Stimulated activated CD4-positive, alpha-beta T cell treated with anti-CD3 and anti-CD28 coated beads, TNF-alpha, amount 100 ng/mL, for 24 hours (primary cell): ENCODE measurements at places on chromosomes 6 and 20.

DNA sequence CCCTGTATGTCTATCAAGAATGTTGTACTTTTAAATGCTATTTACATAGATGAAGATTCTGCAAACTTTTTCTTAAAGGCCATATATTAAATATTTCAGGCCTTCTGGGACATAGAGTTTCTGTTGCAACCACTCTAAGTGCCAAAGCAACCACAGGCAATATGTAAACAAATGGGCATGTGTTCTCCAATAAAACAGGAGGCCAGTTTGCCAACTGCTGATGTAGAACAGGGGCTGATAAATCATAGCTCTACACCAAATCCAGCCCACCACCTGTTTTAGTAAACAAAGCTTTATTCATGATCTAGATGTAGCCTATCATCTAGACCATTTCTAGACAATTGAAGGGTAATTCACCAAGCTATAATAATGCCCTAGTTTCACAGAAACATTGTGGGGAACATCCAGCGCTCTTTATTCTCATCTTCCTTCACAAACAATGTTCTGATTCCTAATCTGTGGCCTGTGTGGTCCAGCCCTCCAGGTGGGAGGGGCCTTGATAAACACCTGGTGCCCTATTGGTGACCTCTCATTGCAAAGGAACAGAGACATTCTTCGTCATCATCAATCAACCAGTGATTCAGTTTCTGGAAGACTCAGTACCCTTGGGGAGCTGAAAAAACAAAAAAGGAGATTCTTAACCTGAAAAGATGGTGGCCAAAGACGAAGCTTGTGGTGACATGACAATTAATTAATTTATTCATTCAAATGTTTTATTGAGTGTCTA lies 80.2 kb downstream of the PREP start:
- no peak for DNase-seq

DNA sequence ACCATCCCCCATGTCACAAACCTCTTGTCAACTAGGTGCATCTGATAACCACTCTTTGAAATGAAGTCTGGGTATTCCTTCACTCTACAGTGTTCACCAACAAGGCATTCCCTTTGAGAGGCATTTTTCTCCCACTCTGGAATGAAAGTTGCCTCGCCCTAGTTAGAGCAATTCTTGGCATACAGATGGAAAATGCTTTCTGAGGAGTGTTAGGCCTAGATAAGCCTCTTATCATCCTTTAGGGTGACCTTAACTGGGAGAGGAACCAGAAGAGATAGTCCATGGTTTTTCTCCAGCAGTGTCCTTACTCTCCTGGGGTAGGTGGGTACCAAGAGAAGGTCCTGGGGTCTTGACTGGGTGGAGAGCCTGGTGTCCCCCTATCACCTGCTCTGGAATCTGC lies 14.8 kb downstream of the CLIC5 start:
- no peak for DNase-seq

- no peak for DNase-seq
Measured at GRCh38 chr6:15372932-15373331, 127.1 kb downstream of the JARID2 start.

DNA sequence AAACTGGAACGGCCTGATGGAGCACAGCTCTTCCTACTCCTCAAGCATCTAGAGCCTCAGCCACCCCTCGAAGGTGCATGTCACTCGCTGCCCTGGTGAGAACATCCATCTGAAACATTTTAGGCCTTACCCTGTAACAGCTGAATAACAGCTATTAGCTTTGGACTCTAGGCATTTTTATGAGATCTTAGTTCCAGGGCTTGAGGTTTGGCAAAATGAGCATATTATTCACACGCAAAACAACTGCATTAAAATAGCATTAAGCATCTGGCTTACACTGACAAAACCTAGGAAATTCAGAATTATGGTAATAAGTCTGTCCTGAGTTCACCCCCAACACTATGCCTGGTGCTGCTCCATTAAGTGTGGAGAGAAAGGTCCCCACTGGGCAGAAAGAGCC lies 56.1 kb downstream of the ADAT2 start:
- no peak for DNase-seq

DNA sequence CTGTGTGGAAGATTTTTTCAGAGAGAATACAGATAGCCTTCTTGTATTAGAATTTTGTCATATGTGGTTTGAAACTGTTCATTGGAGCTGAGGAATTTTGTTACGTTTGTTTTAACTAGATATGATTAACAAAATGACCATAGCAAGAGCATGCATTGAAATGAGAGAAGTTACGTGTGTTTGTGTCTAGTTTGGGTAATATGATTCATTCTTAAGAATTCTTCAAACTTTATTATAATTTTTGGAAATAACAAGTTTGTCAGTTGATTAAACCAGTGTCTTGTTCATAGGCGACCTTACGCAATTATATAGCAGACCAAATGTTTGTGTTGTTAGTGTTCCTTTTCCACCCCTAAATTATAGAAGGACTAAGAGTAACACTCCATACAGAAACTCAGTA lies 5.5 kb downstream of the GMNN start:
- DNase-seq = no peak

DNA sequence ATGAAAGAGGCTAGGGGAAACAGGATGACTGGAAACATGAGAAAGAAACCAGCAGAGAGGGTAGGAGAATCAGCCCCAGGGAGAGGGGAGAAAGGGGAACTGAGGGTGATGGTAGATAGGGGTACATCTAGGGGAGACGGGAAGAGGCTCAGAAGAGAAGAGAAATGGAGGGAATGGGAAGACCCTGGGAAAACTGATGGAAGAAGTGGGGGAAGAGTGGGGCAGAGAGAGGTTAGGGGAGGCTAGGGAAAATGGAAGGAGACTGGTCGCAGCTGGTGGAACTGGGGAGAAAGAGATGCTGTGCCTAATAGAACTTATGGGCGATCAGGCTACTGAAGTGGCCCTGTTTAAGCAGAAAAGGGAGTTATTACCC lies 548 bp downstream of the PROCR start:
- DNase-seq = no peak

DNA sequence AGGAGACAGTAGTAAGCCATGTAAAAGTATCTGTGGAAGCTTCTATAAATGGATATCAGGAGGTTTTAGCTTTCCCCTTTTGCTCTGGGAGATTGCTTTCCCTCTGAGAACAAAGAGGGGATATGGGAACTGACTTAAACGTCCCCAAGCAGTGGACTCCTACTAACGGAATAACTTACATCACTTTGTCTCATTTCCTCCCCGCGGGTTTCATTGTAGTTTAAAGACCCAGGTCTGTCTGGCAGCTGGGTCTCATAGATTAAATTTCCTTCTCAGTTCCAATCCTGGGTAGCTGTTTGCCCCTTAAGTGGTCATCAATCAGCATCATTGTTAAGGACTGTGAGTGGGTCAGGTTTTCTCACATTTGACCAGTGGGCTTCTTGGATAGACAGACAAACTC lies 68.7 kb downstream of the PLAGL1 start:
- DNase-seq = no peak

DNA sequence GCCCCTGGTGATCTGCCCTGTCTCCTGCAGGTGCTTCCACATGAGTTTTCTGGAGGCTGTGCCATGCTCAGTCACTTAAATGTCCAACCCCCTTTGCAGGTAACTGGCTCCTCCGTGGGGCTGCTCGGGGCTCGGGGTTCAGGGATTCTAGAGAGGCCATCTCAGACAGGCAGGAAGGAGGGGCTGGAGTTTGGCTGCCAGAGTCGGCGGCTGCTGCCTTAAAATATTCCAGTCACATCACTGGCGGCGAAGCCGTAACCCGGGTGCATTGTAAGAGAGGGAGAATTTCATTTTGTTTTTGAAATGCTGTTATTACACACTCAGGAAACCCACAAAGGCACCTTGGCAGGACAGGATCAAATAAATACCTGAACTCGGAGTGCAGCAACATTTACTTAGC lies 212.9 kb upstream of the PMEPA1 start:
- DNase-seq = no peak

GRCh38 chr6:36933102-36933501 lies 21.4 kb upstream of the PI16 start:
- DNase-seq = no peak

- DNase-seq = no peak
Measured at GRCh38 chr6:111792914-111793700, 80.1 kb downstream of the FYN start.

DNA sequence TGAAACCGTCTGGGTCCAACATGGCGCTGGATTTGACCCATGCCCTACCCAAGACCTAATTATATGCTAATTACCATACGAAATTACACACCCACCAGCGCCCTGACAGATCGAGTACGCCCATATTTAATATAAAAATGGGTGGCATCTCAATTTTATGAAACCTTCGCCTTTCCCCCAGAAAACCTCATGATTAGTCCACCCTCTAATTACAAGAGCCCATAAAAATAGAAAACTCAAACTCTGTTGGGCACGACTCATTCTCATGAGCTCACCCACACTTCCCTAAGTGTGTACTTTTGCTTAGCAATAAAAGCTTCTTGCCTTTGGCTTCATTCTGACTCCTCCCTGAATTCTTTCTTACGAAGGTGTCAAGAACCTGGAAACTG lies 136.4 kb downstream of the OR2B2 start:
- DNase-seq = no peak

- DNase-seq = no peak
Measured at GRCh38 chr20:31606804-31607639, 1.9 kb downstream of the ID1 start.

GRCh38 chr6:130296854-130297253 lies 69.0 kb upstream of the TMEM200A start:
- DNase-seq = no peak

DNA sequence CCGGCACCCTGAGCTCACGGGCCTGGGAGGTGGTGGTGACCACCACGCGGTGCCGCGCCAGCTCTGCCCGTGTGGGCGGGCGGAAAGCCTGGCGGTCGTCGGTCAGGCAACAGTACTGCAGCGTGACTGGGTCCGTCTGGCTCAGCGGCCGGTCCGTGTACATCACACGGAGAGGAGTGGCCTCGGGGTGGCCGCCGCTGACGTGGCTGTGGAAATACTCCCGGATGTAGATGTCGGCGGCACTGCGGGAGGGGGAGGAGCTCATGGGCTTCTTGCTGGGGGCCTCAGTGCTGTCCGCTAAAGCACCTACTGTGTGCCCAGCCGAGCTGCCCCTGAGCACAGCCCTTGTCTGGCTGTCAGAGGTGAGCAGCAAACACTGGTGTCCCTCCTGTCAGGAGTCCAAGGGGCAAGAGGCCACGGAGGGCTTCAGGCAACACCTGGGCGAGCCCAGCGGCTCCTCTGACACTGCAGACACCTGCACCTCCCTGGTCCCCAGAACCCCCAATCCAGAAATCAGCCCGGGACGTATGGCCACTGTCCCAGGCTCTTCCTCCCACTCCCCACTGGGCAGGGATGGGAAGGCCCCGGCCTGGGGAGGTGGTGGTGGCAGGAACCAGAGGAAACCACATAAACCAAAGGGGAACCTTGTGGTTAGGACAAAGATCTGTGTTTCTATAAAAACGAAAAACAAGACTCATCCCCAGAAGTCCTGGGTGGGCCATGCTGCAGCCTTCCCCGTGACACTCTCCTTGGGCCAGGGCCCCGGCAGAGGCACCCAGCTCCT lies 6.5 kb downstream of the HELZ2 start:
- DNase-seq = peak; percentile 51

DNA sequence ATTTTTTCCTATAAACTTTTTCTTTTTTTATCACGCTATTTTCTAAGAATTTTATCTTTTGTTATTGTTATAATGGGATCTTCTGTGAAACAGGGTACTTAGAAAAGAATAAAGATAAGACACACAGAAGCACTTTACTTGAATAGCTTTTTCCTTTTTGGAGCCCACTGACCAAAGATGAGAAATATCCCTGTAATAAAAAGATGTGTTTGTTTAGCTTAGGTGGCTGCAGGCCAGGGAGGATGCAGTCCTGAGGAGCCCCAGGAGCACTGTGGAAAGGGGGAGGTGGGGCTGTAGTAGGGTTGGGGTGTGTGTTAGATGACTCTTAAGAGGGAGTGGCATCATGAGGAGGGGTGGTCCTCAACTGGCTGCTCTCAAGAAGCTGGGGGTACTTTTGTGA lies 128.6 kb downstream of the ARID1B start:
- DNase-seq = no peak

- DNase-seq = no peak
Measured at GRCh38 chr6:157989541-157990289, 8.1 kb downstream of the SYNJ2 start.

DNA sequence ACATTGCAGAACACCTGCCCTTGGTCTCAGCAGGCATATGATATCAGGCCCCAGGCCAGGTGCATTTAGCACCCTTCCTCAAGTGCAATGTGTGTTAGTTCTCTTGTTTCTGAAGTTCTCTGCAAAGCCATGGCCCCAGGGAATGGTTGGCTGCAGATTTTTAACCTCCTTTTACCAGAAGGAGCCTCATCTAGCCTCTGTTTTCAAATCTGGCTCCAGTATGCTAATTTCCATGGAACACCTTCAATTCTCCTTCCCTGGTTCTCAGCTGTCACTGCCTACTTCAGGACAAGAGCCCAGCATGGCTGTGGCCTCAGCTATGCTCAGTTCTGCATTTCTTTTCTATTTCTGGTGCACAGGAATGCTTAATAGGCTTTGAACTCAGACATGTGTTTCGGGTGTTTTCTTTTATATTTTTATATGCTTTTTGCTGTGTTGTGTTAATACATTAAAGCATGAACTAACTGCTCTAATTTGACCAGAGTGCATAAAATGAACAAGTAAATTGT lies 51.6 kb upstream of the OGFRL1 start:
- no peak for DNase-seq

- no peak for DNase-seq
Measured at GRCh38 chr6:5173810-5174209, 86.9 kb downstream of the LYRM4 start.

DNA sequence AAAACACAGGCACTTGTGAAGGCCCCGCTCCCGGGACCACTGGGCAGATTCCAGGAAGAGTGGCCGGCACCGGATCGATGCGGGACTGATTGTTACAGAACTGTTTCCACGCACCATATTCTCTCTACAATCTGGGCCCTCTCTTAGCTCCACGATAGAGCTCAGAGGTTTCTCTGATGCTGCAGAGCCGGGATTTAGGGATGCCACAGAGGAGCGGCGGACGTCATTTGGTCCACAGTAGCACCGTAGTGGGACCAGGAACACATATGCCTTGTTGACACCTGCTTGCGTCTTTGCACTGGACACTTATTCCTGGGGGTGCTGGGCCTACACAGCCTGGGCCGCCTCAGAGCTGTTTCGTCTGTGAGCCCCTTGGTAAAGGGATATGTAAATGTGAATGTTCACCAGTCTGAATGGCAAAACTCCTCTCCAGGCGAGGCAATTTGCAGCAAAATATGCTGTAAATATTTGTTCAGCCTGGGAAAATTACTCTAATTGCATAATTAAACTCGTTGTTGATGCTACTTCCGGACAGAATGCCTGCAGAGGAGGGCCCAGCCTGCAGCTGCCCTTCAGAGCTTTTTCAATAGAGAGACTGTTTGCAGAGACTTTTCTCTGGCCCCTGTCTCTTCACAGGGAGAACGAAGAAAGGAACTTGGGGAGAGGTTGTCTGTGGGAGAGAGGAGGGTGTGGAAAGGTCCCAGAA lies 9.4 kb downstream of the PCK1 start:
- no peak for DNase-seq

DNA sequence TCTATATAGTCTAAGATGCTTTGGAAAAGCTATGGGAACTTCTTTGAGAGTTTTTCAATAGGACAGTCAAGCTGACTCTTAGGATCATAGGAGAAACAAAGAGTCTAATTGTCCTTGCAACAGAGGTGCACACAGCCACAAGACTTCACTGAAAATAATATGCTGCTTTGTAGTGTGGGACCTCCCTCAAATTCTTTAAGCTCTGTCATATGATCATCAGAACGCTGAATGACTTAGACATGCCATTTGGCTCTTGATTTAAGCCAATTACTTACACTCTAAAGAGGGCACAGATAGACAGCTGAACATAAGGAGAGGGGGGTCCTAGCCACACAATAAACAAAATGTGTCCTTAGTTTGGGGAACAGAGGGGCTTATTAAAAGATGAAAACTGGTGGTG lies 818.7 kb upstream of the GJE1 start:
- DNase-seq = no peak
